ENCODE measurements at places on chromosomes 6 and 20.
A peak's percentile ranks its signal among the peaks of the same experiment; 100 is the strongest.

DNA sequence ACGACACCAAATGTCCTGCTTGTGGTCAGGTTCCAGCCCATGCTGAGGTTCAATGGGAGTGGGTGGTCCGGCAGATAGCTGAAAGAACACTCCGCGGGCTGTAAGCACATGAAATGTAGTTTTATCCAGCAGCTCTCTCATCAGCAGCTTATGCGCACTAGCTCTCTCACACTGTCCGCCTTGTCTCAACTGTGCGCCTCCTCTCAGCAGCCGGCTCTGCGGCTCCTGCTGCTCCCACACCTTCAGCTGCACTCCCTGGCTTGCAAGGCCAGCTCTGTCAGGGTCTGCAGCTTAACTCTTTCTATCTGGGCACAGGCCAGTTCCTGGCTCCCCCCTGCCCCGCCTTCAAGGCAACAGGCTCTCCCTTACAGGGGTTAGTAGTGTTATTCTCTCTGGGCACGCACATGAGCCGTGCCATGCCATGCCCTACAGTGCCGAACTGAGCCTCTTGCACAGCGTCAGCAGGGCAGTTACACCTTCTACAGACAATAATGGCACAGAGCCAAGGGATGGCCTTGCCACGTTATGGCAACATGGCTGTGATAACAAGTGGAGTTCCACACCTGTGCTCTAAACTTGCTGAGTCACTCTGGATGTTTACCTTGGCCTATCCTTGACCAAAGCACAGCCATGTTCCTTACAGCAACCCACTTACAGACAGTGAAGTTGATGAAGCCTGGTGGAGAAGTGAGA, 84.0 kb upstream of the LRFN2 start:
- no peak for DNase-seq

DNA sequence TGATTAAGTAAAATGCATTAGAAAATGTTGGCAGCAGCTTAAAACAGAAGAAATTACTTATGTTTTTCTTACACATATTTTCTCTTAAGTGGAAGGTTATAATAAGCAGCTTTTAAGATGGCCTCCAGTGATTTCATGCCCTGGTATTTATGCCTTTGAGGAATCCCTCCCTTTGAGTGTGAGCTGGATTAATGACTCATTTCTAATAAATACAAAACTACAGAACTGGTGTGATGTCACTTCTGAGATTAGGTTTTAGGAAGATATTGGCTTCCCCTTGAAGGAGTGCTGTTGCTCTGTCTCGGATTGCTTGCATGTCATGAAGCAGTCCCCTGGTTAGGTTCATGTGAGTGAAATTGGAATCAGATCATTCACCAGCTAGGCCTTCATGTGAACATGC, 143.2 kb upstream of the EPHA7 start:
- no peak for DNase-seq

DNA sequence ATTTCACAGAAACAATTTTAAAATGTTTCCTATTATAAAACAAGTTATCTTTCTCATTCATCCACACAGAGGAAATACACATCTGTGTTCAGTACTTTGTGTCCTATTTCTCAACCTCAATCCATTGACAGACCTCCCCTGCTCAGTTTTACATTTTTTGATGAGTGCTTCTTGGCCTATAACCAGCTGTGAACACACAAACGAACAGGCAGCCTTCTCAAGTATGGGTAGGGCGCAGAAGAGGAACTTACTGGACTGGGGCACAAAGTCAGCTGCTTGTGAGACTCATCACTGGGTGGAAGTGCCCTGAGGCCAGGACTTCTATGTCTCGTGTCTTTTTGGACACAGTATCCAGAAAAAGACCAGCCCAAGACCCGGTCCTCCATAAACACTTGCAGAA, 2.8 kb downstream of the RPS6KA2 start:
- DNase-seq, result no peak

DNA sequence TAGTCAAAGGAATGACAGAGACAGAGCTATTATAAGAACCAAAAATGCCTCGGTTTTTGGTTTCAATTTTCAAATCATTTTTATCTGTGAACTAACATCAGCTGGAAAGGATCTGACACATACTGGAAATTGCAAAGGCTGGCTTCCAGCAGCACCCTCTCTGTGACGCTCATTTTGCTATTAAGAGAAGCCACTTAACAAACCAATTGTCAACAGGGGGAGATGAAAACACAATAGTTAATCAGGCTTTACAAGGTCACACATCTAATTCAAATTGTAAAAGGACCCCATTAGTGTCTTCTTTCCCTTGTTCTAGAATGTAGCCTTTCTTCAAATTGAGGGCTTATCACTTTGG, 160.5 kb downstream of the TFAP2B start:
- no peak for DNase-seq

DNA sequence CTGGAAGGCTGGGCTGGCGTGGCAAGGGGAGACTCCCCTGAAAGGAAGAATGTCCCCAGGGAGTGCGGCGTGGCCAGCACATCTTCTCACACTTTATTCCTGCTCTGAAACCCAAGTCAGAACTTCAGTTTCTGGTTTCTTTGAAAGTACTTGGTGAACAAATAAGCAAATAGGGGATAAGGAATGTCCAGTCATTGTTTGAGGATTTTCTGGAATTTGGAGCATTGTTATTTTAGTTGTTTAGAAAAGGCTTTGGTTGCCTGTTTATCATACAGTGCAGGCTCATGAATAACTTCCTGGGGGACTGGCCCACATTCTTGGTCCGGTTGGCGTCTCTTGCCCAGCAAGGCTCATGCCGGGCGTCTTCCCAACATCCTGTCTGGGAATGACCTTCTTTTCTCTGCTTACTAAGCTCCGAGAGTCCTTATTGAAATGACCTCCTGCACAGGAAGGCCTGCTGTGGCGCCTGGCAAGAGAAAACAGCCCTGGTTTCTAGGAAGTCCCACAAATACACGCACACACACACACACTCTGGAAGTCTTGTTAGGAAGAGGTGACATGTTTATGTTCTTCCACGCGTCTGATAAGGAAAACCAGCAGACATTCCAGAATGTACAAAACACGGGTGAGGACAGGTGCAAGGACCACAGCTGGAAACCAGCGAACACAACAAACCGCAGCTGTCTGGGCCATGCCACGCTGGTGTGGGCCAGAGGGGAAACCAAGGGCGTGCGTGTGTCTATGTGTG, 71.9 kb downstream of the TMEM170B start:
- DNase-seq, result no peak

DNA sequence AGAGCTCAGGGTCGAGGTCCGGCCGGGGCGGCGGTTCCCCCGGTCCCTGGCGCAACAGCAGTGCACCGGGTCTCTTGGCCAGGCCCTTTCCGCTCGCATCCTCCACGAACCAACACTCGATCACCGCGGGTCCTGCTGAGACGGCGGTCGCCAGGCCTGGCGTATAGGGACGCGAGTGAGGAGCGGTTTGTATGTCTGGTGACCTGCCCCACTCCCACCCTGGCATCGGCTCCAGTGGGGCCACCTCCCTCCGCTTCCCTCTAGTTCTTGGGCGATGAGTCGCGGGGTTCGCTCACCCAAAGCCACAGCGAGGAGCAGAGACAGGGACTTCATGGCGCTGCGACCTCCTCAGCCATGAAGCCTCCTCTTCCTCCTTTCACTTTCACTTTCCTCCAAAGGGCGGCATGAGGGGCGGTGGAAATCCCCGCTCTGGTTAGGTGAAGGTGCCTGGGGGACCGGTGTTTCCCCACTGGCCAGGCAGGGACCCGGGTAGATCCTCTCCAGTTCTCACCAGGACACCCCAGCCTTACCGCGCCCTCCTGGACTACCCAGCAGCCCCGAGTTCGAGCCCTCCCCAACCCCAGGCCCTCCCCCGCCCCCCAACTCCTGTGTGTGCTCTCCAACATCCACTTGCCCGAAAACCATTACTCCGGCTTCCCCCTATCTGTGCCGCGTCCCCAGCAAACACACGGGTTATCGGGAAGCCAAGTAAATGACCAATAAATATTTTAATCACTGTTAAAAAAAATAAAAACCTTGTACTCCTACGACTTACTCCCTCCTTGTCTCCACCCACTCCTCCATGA, at the start of gene TAPBP:
Gene TAPBP (minus strand): TSS at position 370 of the 806 bp plus-strand sequence. CDS start 37 bp downstream, at position 333.
- DNase-seq, result peak; percentile 88

DNA sequence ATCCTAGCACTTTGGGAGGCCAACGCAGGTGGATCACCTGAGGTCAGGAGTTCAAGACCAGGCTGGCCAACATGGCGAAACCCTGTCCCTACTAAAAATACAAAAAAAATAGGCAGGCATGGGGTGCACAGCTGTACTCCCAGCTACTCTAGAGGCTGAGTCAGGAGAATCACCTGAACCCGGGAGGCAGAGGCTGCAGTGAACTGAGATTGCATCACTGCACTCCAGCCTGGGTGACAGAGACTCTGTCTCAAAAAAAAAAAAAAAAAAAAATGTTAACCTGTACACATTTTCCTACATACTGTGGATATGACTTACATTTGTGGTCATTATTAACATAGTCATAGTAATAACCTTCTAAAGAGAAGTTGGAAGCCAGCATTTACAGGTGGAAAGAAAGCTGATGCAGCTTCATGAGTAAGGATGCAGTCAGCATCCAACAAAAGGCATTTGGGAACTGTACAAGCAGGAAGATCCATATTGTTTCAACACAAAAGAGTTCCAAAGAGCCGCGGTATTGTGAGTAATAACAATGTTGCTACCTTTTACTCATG, 186.2 kb downstream of the GPX5 start:
- DNase-seq, result no peak

- DNase-seq, result no peak
Observed at GRCh38 chr6:125489579-125490285, 188.0 kb upstream of the HDDC2 start.

- no peak for DNase-seq
Observed at GRCh38 chr6:127118298-127119101, at the start of gene RSPO3. TSS of gene RSPO3 (plus strand) at chr6:127118671. CDS start at chr6:127119193, 522 bp downstream.

GRCh38 chr20:58550275-58551059, 35.3 kb upstream of the APCDD1L start:
- peak; percentile 2 for DNase-seq

DNA sequence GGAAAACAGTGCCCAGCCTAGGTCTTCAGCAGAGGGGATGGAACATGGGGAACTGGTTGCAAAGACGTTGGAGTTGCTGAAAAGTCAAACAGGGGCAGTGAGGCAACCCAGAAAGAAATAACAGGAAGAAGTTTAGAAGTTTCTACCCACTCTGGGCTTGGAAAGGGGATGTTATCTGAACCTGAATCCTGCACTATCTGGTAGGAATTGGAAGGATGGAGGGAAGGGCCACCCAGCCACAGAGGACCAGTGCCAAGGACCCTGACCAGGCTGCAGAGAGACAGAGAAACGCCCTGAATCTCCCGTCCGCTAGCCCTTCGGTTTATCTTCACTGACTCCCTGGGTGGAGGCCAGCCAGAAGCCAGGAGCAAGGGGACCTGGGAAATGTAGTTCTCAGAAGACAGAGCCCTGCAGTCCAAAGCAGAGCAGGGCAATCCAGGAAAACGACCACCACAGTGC, 217.3 kb upstream of the RREB1 start:
- DNase-seq, result peak; percentile 82

DNA sequence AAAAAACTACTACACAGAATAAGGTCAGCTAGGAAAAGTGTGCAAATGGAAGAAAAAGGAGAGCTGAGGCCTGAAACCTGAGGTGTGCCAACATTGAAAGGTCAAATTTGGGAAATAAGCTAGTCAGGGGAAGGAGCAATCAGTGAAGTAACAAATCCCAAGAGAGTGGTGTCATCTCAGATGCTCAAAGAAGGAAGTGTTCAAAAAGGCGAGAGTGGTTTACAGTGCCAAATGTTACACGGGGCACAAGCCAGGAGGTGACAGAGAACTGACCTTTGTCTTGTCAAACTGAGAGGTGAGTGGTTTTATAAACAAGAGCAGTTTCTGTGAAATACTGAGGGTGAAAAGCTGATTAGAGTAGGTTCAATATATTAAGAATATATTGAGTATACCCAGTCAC, 83.0 kb upstream of the TCF21 start:
- no peak for DNase-seq

- DNase-seq, result no peak
Observed at GRCh38 chr6:144559865-144560593, 274.9 kb downstream of the UTRN start.

- peak; percentile 68 for DNase-seq
Observed at GRCh38 chr20:38961530-38962043, 557 bp upstream of the DHX35 start.

DNA sequence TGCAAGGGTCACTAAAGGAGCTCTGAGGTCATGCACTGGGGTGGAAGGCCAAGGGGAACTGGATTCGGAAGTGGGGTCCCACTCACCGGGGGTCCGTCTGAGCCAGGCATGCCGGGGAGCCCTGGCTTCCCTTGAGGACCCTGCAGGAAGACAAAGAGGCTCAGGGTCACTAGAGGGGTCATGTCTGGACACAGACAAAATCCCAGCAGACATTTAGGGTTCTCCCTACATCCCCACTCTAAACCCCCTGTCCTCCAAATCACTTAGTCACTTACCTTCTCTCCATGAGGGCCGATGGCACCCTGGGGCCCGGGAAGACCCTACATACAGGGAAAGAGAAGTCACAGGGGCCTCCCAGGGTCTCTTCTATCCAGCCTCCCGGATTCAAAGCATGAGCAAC, 15.4 kb downstream of the COL11A2 start:
- no peak for DNase-seq

GRCh38 chr20:1505361-1505760, 14.1 kb upstream of the SIRPB2 start:
- DNase-seq, result no peak

- DNase-seq, result no peak
Observed at GRCh38 chr20:44370639-44371218, 15.2 kb downstream of the HNF4A start.

DNA sequence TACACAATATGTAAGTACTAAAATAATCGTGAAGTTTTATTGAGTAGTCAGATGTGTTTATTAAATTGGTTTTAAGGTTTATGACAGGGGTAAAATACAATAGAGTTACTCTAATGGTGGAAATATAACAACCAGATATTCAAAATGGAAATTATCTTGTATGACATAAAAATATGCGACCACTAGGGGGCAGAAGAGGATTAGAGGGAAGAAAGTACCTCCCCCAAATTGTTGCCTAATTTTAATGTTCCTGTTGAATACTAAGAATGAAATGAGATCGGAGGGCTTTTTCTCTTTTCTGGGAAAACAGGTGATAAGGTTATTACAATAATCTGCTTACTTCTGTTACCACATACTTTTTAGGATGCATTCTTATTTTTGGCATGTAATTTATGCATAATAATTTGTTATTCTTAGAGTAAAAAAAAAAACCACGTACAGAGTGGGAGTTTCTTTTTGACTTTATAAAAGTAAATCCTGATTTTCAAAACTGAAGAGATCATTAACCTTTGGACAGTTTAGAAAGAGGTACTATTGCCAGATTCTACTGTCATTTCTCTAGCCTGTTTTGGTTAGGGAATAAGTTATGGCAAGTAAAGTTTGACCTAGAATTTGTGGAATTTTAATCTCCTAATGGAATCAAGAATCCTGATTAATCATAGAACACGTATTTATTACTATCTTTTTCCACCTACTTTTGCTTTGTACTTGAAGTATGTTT, 159.2 kb downstream of the CD109 start:
- peak; percentile 81 for DNase-seq

DNA sequence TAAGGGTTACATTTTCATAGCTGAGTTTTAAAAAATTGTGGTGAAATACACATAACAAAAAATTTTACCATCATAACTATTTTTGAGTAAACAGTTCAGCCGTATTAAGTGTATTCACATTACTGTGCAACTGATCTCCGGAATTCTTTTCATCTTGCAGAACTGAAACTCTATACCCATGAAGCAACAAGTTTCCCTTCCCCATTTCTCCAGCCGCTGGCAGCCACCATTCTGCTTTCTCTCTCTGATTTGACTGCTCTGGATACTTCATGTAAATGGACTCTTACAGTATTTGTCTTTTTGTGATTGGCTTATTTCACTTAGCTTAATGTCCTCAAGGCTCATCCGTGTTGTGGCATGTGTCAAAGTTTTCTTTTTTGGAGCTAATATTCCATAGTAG, 341.6 kb downstream of the QKI start:
- no peak for DNase-seq

GRCh38 chr6:33824461-33825154, 20.8 kb upstream of the MLN start:
- no peak for DNase-seq
